ENCODE measurements at places on chromosomes 4 and X.
A peak's percentile ranks its signal among the peaks of the same experiment; 100 is the strongest.

DNA sequence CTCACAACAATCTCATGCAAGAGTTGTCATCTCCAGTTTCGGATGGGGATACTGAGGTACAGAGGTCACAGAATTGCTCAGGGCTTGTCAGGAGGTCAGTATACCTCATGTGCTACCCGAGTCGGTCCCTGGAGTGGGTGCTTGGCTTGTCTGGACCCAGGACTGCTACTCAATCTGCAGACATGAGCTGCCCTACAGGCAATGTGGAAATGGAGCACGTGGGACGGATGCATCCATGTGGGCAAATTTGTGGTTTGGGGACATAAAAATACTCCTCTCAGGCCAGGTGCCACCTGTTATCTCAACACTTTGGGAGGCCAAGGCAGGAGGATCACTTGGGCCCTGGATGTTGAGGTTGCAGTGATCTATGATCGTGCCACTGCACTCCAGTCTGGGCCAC lies 15.8 kb downstream of the USP11 start:
- no peak for DNase-seq

DNA sequence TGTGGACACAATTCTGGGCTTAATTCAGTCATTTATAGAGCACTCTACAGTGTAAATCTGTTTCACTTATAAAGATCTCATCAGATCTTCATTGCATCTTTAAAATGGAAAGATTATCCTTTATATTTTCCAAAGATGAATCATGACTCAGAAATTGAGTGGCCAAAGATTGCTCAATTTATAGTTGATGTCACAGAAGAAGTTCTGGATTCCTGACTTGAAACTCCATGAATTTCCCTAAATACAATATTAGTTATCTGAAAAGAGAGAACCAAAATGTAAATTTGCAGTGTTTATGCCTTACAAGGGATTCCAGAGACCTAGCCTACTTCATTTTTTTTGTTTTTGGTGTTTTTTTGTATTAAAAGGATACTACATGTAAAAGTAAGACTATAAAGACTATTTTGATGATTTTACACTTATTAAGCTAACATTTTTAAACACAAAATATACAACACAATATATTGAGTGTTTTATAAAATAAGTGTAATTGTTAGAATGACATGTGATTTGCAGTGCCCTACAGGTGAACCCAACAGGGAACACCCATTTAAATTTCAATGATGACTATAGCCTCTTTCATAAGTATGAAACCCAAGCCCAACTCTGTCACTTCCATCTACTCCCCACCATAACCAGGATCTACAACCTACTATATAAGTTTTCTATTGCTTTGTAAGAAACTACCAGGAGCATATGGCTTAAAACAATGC lies 183.5 kb downstream of the PCDH7 start:
- no peak for DNase-seq

GRCh38 chr4:40335525-40335894 lies 377 bp downstream of the CHRNA9 start:
- no peak for DNase-seq

GRCh38 chr4:83390944-83391343 lies 56.3 kb upstream of the HPSE start:
- no peak for DNase-seq

DNA sequence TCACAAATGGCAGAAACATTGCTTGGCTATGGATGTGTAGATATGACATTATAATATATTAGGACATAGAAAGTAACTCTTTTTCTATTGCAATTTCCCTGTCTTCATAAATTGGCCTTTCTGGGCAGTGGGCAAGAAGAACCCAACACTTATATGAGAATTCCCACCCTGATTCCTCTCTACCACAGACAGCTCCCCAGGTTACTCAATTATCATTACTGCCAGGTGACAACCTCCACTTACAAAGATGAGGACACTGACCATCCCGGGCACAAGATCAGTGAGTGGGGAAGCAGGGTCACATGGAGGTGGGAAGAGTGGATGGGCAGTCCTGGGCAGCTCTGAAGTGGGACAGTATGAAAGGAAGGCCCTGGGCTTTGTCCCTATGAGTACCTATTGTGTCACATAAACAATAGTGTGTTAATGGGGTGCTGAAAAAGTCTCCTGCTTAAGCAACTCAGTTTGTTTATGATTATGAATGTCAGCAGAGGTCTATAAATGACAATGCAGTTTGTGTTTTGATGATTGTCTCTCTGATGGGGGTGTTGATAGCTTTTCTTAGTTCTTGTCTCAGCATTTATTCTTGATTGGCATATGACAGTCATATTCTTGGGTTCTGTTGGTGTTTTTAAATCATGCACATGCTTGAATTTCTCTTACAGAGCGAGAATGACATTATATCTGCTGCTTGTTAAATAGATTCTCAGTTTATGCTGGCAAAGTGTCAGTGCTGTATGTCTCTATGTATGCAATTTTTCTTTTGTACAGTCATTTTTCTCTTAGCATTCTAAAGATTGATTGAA lies 99.9 kb downstream of the SLIT2 start:
- no peak for DNase-seq

GRCh38 chr4:112813790-112814189 lies 176.8 kb downstream of the LARP7 start:
- no peak for DNase-seq

DNA sequence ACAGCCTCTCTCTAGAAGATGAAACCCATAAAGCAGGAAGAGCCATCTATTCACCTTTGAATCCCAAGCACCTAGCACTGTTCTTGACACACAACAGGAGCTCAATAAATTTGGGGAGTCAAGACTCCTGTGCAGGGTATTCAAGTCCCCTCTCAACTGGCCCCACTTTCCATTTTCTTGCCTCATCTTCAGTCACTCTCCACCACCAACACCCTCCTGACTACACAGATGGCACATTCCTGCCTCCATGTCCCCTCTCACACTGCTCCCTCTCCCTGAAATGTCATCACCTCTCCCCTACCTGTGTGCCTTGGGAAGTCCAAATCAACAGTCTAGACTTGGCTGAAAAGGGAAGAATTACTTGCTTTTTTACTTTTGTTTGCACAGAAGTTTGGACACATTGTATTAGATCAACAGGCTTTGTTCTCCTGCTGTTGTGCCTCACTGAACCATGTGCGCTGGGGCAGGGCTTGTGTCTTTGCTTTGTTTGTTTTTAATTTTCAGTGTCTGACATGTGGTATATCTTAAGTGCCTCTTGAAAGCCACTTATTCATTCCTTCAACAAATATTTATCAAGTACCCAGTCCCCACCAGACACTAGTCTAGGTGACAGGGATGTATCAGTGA lies 85.1 kb downstream of the APBB2 start:
- no peak for DNase-seq

- no peak for DNase-seq
These were observed 9.1 kb downstream of the WFS1 start for GRCh38 chr4:6278801-6279197.

- no peak for DNase-seq
These were observed 39.2 kb downstream of the CLCN4 start for GRCh38 chrX:10195947-10196346.

GRCh38 chr4:84915396-84915780 lies 51.1 kb downstream of the WDFY3 start:
- peak; percentile 6 for DNase-seq

- no peak for DNase-seq
These were observed 36.9 kb downstream of the RP2 start for GRCh38 chrX:46873746-46874145.

DNA sequence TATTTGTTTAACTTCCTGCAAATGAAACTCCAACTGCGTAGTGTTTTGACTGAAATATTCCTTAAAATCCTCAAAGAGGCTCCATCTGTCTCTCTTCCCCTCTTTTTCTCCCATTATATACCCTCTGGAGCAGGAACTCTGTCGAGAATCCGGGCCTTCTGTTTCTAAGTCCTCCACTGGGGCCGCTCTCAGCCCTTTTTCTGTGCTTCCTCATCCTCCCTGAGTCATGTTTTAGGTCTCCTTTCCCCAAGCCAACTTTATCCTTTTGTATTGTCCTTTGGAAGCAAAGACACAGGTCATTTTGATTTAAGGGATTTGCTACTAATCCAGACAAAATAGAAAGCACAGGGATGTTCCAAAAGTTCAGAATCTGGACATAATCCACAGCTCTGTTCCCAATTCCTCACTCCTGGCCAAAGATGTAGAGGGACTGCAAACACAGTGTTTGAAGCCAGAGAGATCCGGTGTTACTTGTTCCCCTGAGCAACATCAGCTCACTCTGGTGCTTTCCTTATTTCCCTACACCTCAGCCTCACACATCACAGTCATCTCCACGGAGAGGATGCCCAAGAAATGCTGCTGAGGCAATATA lies 131.0 kb upstream of the KLF3 start:
- no peak for DNase-seq

DNA sequence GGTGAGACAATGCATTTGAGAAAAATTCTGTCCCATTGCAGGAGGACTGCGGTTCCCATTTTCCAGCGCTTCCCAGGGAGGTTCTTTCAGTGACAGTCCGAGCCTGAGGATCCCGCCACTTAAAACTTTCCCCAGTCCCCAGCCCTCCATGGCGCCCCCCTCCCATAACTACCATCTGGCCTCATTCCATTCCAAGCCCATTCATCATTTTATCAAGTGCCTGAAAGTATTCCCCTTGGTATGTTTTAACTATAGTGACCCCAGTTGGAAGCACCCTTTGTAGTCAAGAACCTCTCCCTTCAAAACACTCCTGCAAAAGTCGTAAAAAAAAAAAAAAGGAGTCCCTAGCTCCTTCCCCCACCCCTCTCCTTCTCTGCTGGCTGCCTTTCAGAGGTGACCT lies 1.2 kb downstream of the RASL11B start:
- DNase-seq: no peak

GRCh38 chr4:140151699-140152012 lies 2.3 kb downstream of the MAML3 start:
- DNase-seq: peak; percentile 71

GRCh38 chr4:23860919-23861318 lies 28.9 kb downstream of the PPARGC1A start:
- DNase-seq: no peak

- DNase-seq: no peak
These were observed 68.8 kb downstream of the ARFIP1 start for GRCh38 chr4:152848508-152848907.

DNA sequence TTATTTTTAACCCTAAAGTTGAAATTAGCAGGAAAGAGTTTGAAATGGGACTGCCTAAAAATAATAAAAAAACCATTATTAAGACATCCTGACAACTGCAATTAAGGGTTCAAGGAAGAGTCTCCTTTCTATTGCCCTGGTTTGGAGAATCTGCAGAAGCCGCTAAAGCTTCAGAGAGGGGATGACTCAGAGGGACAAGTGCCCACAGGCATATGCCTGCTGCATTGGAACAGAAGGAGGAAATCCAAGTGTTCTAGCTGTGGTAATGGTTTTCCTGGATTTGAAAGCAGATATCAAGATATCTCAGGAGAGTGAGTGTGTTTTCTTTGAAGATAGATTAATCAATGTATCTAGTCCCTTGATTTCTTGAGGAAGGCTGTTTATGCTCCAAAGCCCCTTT lies 235.1 kb upstream of the TAPT1 start:
- no peak for DNase-seq

DNA sequence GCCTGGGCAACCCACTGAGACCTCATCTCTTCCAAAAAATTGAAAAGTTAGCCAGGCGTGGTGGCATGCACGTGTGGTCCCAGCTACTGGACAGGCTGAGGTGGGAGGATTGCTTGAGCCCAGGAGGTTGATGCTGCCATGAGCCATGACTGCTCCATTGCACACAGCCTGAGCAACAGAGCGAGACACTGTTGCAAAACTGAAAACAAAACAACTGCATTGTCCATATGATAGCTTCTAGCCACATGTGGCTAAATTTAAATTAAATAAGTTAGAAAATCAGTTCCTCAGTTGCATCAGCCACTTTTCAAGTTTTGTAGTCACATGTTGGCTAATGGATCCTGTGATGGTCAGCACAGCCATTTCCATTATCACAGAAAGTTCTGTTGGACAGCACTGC lies 67.9 kb downstream of the GAB1 start:
- no peak for DNase-seq

DNA sequence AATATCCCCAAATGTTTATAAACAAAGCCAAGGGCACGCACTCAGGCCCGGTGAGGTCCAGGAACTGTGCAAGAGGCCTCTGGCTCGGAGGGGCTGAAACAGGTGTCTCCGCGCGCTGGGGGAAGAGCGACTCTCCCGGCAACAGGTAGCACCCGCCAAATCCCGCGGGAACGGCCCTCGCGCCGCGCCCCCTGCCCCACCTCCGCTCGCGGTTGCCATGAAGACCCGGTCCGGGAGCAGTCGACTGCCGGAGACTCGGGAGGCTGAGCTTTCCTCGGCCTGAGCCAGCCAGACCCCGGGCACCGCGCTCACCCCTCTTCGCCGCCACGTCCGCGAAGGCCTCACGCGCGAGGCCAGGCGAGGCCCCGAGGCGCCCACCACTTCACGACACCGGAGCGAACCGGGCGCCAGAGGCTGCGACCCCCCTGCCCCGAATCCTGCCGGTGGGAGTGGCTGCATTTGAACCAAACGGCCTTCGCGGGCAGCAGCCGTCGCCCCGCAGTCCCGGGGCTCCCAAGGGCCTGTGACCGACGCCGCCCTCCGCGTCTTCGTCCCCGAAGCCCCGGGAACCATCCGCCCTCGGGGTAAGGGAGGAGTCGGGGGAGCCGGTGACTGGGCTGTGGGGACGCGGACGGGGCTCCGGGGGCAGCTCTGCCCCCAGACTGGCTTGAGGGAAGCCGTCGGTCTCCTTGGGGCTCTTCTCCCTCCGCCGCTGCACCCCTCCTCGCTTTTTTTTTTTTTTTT lies at the start of gene NSUN7:
NSUN7 (plus strand) TSS at position 239 of the 744 bp plus-strand sequence. CDS start 739 bp downstream, outside the sequence.
- DNase-seq: no peak

DNA sequence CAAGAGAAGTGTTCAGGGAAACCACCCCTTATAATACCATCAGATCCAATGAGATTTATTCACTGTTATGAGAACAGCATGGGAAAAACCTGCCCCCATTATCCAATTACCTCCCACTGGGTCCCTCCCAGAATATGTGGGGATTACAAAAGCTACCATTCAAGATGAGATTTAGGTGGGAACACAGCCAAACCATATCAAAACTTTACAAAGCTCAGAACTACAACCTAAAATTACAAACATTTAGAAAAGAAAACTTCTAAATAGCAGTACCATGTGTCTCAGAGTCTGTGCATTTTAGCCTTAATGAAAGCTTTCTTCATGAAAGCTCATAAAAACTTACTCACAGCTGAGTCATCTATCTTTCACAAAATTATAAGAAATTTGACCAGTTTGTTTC lies 1442.8 kb upstream of the PCDH7 start:
- peak; percentile 37 for DNase-seq

- no peak for DNase-seq
These were observed 132.1 kb upstream of the GK2 start for GRCh38 chr4:79540143-79540542.

- DNase-seq: no peak
These were observed 239.1 kb downstream of the EVC2 start for GRCh38 chr4:5469151-5469775.

GRCh38 chr4:6929812-6930464 lies 20.3 kb downstream of the TBC1D14 start:
- DNase-seq: no peak

DNA sequence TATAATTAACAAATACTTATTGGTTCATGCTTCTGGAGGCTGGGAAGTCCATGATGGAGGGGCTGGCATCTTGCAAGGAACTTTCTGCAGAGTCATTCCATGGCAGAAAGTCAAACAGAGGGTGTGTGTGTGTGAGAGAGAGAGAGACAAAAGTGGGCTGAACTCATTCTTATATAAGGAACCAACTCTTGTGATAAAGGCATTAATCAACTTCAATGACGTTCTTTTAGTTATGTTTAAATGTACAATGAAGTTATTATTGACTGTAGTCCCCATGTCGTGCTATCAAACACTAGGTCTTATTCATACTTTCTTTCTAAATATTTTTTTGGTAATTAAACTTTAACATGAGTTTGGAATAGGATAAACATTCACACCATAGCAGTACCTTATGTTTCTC lies 1408.8 kb downstream of the STIM2 start:
- no peak for DNase-seq

- DNase-seq: no peak
These were observed 1.2 kb downstream of the GABRB1 start for GRCh38 chr4:47032405-47033106.

Data from brain pericyte (primary cell).